Trophoblast cell (in vitro differentiated cells and primary cell): ENCODE measurements at places on chromosomes 7 and 10.

- no peak for DNase-seq
Observed at GRCh38 chr7:5630670-5631069, 150.8 kb downstream of the RNF216 start.

DNA sequence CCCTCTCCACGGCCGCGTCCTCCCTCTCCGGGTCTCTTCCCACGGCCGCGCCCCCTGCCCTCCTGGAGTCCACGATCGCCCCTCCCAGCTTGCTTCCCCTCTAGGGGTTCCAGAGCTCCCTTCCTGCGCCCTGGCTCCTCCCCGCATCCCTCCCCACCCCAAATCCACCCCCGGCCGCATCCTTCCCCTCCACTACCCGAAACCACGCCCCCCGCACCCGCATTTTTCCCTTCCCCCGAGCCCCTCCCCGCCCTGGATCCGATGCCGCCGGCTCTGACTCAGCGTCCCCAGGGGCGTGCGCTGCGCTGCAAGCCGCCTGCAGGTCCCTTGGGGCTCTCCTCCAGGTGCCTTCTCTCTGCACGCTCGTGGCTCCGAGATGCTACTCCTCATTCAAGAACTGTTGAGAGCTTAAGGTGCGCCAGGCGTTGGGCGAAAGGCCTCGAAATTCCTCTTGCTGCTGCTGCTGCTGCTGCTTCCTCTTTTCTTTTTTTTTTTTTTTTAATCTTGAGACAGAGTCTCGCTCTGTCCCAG lies 372 bp upstream of the TMEM130 start:
- DNase-seq: peak; percentile 46

DNA sequence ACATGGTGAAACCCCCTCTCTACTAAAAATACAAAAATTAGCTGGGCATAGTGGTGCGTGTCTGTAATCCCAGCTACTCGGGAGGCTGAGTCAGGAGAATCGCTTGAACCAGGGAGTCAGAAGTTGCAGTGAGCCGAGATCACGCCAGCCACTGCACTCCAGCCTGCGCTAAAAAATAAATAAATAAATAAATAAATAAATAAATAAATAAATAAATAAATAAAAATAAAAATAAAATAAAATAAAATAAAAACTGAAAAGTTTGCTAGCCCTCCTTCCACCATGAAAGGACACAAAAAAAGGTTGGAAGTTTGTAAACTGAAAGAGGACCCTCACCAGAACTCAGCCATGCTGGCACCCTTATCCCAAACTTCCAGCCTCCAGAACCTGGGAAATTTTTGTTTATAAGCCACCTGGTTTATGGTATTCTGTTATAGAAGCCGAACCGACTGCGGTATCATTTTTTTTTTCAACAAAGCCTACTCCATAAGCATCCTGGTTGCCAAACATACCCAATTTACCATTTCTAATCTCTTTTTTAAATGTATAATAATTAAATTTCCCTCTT lies 448.2 kb downstream of the SEMA3D start:
- DNase-seq: peak; percentile 55

DNA sequence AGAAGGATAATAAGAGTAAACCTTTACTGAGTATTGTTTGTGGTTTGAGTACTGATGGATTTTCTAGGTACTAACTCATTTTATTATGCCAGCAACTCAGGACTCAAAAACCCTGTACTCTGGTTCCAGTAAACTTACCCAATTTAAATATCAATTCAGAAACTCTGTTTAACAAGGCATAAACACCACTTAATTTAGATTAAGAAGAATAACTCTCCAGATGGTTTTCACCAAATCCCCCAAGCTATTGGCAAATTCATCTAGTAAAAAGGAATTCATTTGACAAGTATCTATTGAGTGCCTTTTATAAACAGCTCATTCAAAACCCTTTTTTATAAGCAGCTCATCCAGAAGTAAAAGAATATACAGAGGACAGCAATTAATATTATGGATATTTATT lies 572.4 kb downstream of the PHTF2 start:
- no peak for DNase-seq

GRCh38 chr7:100974021-100974420 lies 4.7 kb downstream of the MUC12 start:
- no peak for DNase-seq

- DNase-seq: no peak
Observed at GRCh38 chr10:32972460-32972859, 14.4 kb upstream of the ITGB1 start.

DNA sequence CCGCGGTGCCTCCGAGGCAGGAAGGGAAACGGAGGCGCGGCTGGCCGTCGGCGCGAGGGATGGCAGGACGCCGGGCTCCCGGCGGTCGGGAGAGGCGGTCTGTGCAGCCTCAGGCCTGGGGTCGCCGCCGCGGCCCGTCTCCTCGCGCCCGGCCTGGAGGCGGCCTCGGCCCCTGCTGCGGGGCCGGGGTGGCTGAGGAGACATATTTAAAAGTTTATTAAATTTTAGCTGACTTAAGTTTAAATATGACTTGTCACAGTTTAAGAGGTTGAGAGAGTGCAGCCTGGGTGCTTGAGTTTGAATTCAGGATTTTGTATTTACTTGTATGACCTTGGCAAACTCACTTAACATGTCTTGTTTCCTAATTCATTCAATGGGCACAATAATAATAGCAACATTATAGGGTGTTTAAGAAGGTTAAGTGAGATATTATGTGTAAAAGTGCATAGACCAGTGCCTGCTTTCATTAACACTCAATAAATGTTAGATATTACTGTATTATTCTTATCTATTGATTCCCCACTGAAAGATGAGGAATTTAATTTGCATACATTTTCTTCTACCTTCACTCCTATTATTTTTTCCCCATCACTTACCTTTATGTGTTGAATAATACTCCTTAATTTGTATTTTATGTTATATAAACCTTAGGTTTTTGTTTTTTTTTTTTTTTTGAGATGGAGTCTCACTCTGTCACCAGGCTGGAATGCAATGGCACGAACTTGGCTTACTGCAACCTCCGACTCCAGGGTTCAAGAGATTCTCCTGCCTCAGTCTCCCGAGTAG lies 718 bp downstream of the DYNC2I1 start:
- DNase-seq: no peak

- no peak for DNase-seq
Observed at GRCh38 chr10:88413412-88413811, 169.7 kb downstream of the RNLS start.

DNA sequence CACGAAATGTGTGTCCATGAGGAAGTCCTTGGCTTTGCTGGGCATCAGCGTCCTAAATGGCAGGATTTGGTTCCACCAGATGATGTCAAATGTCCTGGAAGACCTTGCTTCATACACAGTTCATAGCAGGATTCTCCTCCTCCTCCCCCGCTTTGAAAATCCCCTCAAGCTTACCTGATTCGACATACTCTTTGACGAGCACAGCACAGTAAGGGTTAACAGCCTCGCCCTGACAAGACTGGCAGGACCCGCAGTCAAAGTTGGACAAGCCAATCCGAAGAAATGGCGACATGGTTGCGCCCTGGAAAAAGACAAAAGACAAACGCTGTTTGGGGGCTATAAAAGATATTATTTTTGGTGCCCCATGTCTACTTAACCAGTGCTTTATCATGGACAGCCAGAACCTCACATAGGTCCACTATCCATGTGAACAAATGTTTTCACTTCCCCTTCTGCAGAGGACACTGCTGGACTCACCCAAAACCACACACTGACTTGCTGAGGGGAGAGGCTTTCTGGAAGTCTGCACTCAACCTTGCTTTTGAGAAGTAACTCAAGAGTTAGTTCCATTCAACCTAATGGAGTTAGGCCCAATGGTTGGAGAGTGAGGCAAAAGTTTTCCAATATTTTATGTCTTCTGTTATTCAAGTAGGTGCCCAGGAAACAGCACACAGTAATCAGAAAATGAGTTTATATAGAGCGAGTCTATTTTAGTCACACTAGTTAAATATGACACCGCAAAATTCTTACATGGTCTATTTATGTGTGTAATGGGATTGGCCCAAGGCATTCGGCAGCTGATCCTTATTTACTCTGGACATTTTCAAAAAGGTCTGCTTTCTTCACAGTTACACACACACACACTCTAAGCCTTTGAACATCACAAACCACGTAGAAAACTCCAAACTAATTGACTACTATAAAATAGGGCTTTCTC lies 65.0 kb downstream of the PRKCQ start:
- no peak for DNase-seq

- DNase-seq: no peak
Observed at GRCh38 chr7:50939021-50939420, 156.3 kb upstream of the GRB10 start.

DNA sequence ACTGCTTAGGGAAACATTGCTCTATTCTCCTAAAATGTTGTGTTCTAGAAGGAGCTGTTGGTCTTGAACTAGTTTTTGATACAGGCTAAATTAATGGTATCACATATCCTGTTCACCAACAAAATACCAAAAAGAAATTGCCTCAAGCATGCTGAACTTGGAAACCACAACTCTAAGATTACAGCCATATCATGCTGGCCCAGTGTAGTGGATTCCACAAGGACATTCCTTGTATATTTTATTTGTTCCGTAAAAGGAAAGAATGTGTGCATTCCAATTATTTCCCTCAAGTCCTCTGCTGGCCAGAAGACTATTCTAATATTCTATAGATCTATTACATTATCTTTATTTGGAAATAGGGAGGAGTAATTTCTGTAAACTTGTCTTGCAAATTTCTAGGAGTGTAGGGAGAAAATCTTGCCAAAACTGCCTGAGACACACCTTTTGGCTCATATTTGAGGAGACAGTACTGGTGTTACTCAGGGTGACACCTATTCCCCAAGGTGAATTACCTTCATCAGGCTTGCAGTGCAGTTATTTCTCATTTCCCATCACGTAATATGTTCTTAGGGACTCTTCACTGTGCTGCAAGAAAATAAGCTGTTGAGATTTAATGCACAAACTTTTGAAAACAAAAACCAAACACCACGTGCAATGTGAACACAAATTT lies 1.9 kb upstream of the NEBL start:
- no peak for DNase-seq

DNA sequence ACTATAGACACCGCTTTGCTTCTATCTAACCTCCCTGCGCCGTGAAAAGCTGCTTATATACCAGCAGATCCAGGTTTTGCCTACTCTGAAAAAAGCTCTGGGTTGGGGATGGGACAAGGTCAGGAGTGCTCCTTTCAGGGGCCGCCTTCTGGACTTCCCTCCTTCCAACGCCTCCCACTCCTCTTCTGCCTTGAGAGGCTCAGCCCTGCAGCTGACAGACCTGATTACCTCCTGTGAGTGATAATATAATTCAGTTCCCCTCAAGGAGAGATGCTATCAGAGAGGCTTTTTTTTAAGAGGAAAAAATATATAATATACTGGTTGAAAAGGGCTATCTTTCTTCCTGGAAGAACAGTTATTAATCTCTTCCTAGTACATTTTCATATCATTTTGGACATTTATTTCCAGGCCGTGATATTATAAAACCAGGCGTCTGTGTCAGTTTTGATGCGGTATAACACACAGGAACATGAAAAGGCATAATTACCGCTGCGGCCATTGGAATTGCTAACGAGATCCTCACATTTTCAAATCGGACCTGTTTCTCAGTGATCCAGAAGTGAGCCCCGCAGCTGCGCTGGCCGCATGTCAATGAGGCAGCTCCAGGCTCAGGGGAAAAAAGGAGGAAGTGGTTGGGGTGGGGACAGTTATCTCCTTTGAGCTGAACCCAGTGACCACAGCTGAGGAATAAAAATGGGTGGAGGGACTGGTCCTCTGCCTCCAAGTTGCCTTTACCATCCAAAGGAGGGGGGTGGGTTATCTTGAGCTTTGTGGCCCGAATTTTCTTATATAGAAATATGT lies 457.1 kb downstream of the TYW1 start:
- DNase-seq: no peak

GRCh38 chr10:110510086-110510485 lies 12.4 kb downstream of the DUSP5 start:
- DNase-seq: no peak

GRCh38 chr10:12499076-12499986 lies 150.0 kb downstream of the CAMK1D start:
- DNase-seq: no peak

GRCh38 chr10:33483124-33483815 lies 148.8 kb upstream of the NRP1 start:
- no peak for DNase-seq

GRCh38 chr7:97272237-97272975 lies 154.9 kb downstream of the SDHAF3 start:
- no peak for DNase-seq

DNA sequence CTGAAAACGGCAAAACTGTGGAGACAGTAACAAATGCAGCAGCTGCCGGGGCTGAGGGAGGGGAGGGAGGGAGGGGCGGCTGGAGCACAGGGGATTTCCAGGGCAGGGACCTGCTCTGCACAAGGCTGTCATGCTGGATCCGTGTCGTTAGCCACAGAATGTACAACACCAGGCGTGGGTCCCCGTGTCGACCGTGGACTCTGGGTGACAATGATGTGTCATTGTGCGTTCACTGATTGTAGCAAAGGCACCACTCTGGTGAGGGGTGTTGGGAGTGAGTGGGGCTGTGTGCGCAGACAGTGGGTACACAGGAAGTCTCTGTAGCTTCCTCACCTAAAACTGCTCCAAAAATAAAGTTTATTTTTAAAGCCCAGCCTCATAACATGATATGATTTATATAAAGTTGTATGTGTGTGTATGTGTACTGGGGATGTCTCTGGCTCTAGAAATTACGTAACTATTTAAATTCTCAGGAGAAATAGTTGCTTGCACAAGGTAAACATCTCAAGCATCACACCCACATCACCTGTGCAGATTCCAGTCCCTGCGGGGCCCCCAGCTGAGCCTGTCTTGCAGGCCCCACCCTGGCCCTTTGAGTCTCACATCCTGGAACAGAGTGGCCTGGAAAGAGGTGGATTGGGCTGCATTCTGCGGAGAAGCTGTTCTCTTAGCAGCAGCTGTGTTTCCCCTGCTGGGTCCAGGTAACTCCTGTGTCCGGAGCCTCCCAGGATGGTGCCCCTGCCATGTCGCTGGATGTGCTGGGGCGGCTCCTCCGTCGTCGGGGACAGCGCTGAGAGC lies 135.7 kb downstream of the DYNC2I1 start:
- DNase-seq: peak; percentile 48

DNA sequence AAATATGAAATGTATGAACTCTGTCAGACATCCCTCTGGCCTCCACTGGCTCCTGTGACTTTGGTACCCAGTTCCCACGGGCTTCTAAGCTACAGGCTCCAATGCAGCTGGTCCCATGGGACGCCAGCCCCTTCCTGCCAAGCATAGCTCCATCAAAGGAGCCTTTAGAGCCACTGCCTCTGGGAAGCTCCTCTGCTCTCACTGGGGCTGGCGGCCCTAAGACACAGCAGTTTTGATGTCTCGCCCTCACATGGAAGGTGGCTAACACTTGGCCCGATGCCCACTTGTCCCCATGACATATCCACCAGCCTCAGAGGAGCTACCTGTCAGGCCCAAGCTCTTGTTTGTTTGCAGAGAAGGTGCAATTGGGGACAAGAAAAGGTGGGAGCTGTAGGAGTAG lies 453.7 kb upstream of the LRRN3 start:
- no peak for DNase-seq

GRCh38 chr7:108810756-108811385 lies 241.2 kb downstream of the DNAJB9 start:
- no peak for DNase-seq

- no peak for DNase-seq
Observed at GRCh38 chr10:28926932-28927331, 249.6 kb downstream of the BAMBI start.

- no peak for DNase-seq
Observed at GRCh38 chr10:44298713-44299112, 86.2 kb downstream of the CXCL12 start.

GRCh38 chr7:297611-298374 lies 7.8 kb downstream of the FOXL3 start:
- DNase-seq: no peak

- no peak for DNase-seq
Observed at GRCh38 chr7:131284702-131285419, 42.8 kb upstream of the MKLN1 start.
